Glutamatergic neuron (in vitro differentiated cells): ENCODE measurements at places on chromosomes 12 and 14. TPM values are rescaled to one million over a fixed set of nuclear protein-coding genes. Genes with fewer than 3 reads are reported as not detected.

GRCh38 chr14:24789378-24789884, 155.4 kb upstream of the GZMB start:
- no peak for DNase-seq

GRCh38 chr14:89621009-89621421, 204.0 kb upstream of the FOXN3 start:
- DNase-seq = no peak

DNA sequence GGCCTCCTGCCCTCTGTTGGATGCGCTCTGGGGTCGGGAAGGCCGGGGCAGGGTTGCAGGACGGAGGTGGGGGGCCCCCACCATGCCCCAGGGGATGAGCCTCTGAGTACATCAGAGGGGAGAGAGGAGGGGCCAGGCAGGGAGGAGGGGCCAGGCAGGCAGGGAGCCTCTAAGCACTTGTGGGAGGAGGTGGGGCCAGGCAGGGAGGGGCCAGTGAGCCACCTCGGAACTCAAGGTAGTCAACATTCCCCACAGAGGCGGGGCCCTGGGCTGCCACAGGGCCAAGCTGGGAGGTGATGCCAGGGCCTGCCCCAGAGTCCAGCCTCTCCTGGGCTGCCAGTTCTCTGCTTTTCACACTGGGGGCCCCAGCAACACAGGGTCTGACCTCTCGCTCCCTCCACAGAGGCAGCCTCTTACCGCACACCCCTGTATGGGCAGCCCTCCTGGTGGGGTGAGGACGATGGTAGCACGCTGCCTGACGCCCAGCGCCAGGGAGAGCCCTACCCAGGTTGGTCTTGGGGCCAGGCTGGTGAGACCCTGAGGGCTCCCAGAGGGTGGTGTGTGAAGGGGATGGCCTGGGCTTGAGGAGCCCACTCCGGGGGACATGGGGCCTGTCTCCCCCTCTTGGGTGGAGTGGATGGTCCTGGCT, 17.4 kb downstream of the CEP170B start:
- peak; percentile 71 for DNase-seq

DNA sequence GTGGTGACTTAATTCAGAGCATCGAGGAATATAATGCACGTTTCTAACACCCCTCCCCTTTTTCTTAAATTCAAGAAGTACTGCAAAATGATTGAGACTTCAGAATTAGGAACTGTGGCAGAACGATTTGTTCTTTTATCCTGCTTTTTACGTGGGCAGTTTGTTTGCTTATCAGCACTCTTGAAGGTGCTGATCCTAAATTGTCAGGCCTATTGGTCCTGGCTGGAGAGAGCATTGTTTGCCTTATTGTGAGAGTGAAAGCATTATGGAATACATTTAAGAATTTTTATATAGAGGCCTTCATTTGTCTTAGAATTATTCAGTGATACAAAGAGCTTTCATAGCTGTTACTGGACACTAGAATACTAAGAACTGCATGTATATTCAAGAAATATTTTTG, 59.1 kb downstream of the TMTC2 start:
- no peak for DNase-seq

DNA sequence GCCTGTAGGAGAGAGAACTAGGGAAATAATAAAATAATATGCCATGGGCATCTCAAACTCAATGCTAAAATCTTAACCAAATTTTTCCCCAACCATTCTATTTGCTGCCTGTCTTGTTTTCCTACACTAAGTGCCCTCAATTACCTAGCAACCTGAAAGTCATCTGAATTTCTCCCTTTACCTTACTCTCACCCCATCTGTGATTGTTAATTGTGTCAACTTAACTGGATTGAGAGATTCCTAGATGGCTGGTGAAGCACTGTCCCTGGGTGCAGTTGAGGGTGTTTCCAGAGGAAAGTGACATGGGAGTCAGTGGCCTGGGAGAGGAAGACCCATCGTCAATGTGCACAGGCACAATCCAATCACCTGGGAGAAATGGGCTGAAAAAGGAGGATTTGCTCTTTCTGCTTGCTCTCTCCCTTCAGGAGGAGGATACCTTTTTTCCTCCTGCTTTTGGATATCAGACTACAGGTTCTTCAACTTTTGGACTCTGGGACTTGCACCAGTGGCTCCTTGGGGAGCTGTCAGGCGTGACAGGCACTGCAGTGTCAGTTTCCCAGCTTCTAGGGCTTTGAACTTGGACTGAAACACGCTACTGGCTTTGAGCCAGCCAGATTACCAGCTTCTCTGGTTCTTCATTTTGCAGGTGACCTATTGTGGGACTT, 100.1 kb downstream of the PPP1R12A start:
- DNase-seq = no peak

GRCh38 chr12:100716945-100717732, 77.4 kb upstream of the ANO4 start:
- DNase-seq = peak; percentile 81

DNA sequence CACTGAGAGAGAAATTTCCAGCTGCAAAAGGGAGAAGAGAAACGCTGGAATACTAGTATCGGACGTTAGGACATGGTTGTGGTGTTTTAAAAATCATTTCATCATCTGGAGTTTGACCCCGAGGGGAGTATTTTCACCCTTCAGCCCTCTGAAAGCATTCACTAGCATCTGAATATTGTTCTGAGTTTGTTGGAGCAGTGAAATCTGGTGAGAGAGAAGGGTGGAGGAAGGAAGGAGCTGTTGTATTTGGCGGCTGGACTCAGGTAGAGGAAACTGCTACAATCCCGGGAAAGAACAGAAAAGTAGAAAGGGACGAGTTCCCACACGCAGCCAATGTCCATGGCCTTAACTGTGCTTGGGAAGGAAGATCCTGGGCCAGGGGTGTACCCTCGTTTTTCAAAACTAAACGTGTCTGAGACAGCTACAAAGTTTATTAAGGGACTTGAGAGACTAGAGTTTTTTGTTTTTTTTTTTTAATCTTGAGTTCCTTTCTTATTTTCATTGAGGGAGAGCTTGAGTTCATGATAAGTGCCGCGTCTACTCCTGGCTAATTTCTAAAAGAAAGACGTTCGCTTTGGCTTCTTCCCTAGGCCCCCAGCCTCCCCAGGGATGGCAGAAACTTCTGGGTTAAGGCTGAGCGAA, 896 bp upstream of the CDKN1B start:
- DNase-seq = no peak

GRCh38 chr12:70069221-70070105, 173.8 kb upstream of the CNOT2 start:
- DNase-seq = no peak

DNA sequence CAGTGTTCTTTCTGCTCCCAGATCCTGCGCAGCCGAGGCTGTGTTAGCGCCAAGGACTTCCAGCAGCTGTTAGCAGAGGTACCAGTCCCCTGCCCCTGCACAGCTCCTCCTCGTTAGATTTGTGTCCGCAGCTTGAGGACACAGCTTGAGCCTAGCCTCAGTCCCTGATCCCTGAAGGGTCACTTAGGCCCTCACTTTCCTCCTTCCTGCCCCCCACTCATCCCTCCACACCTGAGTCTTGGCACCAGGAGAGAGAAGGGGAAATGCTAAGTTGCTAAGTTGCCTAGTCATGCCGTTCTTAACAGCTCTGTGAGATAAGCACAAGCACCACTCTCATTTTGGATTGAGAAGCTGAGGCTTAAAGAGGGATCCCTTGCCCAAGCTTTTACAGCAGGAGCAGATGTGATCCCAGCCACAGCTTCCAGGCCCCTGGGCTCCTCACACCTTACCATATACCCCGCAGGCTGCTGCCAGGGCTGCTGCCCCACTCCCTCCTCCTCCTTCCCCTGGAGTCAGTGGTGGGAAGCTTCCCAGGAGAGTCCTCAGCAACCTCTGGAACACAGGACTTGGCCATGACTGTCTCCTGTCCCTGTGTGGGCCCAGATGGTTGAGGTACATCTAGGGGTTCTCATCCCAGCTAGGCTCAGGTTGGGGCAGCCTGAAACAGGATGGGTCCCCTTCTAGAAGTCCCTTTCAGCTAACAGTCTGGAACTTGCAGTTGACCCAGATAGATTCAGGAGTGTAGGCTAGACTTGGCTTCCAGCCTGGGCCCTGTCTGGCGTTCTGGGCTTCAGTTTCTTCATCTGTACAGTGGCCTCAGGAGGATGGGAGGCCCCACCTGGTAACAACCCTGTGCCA, 975 bp downstream of the OGFOD2 start:
- no peak for DNase-seq

DNA sequence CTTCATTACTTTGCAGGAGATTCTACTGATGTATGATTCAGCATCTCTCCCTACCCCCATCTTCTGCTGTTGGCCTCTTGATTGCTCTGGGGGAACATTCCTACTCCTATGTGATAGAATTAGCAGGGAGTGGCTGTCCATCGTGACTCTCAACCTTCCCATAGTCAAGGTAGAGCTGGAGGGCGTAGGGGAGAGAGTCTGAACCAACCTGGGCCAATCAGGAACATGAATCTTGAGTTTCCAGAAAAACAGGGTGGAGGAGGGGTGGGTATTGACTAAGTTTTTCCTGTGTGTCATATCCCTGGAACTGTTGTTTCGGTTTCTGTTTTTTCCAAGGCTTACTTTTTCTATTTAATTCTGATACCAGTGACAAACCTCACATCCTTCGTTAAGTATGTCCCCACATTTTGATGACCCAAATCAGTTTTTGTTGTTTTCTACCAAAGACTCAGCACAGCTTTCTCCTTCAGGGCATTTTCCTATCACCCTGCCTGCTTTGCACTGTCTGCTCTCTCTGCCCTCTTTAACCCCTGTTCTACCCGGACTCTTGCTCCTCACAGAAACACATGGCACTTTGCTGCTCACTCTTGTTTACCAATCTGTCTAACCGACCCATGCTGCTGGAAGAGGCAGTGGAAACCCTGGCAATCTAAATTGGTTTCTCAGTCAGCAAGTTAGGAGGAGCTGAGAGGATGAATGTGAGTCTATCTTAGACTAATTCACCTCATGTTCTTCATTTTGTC, 1428.3 kb downstream of the AACS start:
- DNase-seq = no peak

DNA sequence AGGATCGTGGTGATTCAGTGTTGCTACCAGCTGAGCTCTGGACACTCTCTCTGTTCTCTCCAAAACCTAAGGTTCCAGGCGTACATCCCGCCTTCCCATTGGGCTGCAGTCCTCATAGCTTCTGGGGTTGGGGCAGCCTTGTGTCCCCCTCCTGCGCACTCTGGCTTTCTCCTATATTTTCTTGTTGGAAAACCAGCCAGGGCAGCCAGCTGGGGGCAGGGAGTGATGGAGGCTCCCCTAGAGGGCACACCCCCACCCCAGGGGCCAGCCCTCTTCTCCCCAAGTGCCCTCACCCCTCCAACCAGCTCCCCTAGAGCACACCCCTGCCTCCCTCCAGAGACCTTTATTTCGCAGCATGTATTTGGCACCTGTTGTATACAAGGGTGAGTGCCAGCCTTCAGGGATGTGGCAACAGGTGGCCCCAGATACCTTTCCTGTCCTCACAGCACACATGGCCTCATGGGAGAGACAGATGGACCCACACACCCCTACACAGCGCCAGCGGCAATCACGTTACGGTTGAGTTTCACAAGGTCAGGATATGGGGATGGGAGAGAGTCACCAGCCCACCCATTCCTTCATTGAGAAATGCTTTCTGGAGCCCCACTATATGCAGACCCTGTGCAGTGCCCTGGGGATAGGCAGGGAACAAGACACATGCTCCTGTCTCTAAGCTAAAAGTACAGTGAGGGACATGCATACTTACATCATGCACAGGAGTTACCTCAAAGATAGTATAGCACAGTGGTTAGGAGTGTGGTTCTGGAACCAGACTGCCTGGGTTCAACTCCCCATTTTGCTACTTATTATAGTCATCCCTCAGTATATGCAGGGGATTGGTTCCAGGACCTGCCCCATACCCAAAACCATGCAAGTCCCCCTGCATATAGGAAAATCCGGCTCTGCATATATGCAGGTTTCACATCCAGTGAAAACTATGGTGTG, 141.1 kb downstream of the PHETA1 start:
- no peak for DNase-seq

DNA sequence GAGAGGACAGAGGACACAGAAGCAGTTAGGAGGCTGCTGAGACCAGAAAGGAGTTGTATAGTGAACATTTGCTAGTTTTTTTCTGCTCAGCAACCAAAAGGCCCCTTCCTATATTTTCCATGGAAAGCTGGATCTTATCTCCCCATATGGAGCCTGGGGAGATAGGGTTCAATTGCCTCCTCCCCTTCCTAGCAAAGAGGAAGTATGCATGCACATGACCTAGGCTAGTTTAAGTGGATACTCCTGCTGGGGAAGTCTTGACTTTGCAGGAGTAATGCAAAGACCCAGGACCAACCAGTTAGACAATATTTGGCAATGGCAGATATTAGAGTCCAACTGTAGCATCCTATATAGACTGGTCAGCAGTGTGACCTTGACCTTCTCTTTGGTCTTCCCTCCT, 15.1 kb downstream of the CHD8 start:
- DNase-seq = no peak

- no peak for DNase-seq
Observed at GRCh38 chr12:26621932-26622331, 211.1 kb downstream of the ITPR2 start.

DNA sequence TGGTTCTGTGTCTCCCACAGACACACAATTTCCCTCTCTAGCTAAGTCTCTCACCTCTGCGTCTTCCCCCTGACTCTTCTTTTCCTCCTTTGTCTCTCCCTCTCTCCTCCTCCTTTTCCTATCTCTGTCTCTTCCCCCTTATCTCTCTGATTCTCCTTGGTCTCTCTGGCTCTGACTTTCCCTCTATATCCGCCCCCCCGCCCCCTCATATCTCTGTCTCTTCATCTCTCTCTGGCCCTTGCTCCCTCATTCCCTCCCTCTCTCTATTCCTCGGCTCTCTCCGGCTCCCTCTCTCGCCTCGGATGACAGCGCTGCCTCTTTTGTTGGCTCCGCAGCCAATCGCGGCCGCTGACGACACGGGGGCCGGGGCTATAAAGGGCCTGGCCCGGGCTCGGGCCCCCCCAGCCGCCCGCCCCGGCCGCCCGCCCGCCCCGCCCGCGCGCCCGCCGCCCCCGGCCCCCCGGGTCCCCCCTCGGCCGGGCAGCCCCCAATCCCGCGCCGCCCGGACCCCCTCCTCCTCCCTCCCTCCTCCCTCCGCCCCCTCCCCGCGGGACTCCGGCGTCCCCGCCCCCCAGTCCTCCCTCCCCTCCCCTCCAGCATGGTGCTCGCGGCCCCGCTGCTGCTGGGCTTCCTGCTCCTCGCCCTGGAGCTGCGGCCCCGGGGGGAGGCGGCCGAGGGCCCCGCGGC, at the start of gene GDF11:
Gene GDF11, plus strand, starts transcription at position 404 of the 687 bp plus-strand sequence. Its CDS starts 195 bp downstream, at position 599.
- DNase-seq = peak; percentile 88

GRCh38 chr12:114090211-114090610, 124.1 kb upstream of the RBM19 start:
- no peak for DNase-seq

DNA sequence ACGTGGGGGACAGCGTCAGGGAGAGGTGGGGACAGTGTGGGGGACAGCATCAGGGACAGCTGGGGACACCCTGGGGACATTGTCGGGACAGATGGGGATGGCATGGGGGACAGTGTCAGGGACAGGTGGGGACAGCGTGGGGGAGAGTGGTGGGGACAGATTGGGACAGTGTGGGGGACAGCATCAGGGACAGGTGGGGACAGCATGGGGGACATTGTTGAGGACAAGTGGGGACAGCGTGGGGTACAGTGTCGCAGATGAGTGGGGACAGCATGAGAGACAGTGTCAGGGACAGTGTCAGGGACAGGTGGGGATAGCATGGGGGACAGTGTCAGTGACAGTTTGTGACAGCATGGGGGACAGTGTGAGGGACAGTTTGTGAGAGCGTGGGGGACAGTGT, 240.9 kb downstream of the TMEM121 start:
- no peak for DNase-seq

- DNase-seq = no peak
Observed at GRCh38 chr14:80663541-80663940, 278.0 kb downstream of the CEP128 start.

- peak; percentile 63 for DNase-seq
Observed at GRCh38 chr14:99188731-99189191, 83.2 kb downstream of the BCL11B start.

Gene CPNE6
- total RNA-seq = 0.44 TPM

Gene NKX2-1
- total RNA-seq = not detected

Gene TIMM9
- 41.6 TPM for total RNA-seq

Gene NAA30
- total RNA-seq = 21.4 TPM
